MV-4-11 (cell line): ENCODE measurements at places on chromosomes 11 and 22.

DNA sequence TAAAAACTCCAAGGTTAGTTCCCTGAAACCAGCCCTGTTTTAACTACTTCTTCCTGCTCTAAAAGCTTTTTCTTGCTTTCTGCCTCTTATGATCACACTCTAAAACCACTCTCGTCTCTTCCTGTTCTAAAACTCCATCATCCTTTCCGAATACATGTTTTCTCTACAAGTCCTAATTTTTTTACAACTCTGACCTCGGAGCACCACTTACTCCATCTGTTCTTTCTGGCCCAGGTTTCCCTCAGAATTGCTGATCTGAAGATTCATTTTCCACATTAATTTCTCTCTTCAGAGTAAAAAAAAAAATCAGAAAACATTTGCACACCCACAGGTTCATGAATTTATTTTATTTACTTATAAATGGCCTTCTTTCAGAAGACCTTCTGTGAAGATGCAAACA, 265.7 kb upstream of the CADM1 start:
- no peak for DNase-seq

GRCh38 chr22:48098921-48099245, 1336.4 kb downstream of the TBC1D22A start:
- no peak for DNase-seq

DNA sequence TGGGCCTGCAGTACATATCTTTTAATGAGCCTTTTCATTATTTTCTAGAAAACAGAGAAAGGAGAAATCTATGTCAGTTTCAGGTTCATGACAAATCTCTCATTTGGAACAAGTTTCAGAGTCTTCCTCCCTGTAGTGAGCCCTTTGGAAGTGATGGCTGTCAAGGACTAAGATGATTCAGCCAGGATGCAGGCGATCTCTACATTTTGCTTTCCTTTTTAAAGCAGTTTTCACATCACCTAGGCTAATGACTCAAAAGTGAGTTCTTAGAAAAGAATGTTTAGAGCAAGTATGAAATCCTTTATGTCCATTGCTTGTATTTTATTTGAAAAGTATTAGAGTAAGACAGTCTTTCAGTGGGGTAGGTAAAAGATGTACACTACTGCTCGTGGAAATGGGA, 130.1 kb downstream of the TRPC6 start:
- DNase-seq, result no peak

DNA sequence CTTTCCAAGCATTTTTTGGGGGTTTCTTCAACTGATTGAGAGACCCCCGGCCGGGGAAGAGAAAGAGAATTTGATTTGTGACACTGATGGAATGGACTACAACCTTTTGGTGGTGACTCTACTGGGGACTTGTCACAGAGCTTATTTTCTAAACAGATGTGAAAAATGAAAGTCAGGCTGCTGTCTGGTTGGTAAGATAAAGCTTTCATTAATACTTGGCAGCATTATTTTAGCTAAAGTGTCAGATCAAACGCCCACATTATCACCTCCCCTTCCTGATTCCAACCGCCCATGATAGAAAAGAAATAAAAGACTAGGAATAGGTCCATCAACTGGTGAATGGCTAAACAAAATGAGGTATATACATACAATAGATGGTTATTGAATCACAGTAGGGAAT, 45.6 kb upstream of the EHF start:
- no peak for DNase-seq

DNA sequence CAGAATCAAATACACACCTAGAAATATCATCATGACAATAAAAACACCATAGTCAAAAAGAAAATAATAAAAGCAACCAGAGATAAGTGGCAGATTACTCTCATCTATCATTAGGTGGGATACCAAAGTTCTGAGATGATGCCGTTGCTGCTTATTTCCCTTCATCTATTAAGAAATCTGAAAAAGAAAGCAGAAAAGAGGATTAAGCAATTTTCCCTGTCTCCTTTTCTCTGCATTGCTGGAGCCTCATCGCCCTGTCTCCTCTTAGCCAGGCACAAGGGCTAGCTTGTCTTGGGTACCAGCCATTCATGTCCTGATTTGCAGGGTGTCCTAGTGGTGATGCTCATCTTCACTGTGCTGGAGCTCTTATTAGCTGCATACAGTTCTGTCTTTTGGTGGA, 3.9 kb upstream of the MS4A14 start:
- DNase-seq, result no peak

DNA sequence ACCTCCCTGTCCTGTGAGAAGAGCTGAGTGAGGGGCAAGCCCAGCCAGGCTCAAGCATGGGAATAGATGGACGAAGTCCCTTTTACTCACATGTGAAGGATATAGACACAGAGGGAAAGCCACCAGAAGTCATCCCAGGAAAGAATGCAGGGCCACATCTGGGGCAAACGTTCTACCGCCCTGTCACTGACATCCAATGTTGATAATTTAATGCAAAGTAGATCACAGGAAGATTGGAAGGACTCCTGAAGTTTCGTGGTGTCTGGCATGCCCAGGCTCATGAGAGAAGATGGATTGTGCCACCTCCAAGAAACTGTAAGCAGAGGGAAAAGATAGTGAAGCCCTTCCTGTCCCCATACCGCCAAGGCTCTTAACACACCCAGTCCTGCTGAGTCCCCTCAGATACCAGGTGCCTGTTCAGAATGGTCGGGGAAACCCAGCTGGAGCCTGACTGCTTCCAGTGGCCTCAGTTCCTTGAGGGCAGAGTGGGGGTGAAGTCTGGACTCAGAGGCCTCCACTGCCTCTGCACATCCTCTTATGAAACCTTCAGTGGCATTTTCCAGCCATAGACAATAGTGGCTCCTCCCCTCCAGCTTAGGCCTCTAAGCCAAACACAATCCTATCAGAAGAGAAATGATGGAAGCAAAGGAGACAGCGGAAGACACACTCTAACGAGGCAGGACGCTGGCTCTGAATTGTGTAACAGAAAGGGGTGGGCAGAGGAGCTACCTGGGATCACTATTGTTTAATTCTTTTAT, 7.5 kb upstream of the STK33 start:
- DNase-seq, result no peak

GRCh38 chr11:93849751-93850593, 446 bp downstream of the VSTM5 start:
- DNase-seq, result no peak

- DNase-seq, result no peak
These were observed 53.4 kb upstream of the WNT7B start for GRCh38 chr22:46030231-46030880.

- DNase-seq, result peak; percentile 57
These were observed 7.0 kb downstream of the SERPING1 start for GRCh38 chr11:57604296-57605027.

DNA sequence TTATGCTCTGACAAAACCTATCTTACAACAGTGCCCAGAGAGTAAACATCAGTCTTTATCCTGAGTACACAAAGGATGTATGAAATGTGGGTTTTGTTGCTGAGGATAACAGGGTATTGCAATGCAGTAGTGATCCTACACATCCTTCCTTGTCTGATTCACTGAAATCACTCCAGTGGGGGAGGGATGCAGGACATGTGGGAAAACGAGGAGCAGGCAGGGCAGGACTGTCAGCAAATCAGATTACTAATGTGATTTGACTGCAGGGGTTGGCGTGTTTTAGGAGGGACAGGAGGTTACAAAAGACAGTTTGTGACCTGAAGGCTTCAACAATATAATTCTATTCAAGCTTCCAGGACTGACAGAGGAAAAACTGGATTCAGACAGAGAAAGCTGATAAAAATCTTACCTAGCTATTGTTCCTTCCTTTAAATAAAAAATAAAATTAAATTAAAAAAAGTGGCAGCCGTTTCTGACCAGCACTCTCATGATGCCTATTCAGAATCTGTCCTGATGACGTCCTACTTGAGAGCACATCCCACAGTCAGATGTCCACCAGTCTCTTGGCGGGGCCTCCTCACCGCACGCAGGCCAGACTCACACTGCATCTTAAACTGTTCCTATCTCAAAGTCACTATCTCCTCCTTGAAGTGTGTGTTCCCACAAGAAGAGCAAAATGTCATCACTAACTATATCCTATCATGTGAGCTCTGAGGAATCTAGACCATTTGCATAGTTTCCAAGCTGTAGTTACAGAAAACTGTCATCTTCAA, 50.6 kb upstream of the MN1 start:
- no peak for DNase-seq

- no peak for DNase-seq
These were observed 7.6 kb downstream of the SLC39A13 start for GRCh38 chr11:47415949-47416472.
